IMR-90 (cell line): ENCODE measurements at places on chromosomes 3 and 15. TPM values are rescaled to one million over a fixed set of nuclear protein-coding genes. Genes with fewer than 3 reads are reported as not detected.

- no peak for DNase-seq
These were observed 9.7 kb upstream of the CDV3 start for GRCh38 chr3:133563816-133564215.

GRCh38 chr3:69120879-69121464, 1.4 kb downstream of the LMOD3 start:
- peak; percentile 76 for DNase-seq

GRCh38 chr3:187924651-187925050, 179.4 kb upstream of the BCL6 start:
- no peak for DNase-seq

- no peak for DNase-seq
These were observed 187.9 kb upstream of the ATP10A start for GRCh38 chr15:26050984-26051383.

DNA sequence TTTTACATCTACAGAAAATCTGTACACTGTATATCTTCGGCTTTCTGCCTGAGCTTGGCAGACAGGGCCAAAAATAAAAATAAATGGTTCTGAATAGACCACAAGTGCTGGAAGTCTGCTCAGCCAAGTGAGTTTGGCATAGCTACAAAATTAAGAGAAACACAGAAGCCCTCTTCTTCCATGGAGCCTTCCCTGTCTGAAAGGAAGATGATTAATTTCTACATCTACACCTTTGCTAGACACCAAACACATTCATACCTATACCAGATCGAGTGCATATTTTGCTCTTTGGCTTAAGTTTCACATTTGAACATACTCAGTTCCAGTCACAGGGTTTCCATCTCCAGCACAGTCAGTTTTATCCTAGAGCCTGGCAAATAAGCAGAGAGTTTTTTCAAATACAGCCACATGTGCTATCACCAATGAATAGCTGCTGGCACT, 224.6 kb downstream of the GREM1 start:
- no peak for DNase-seq

- no peak for DNase-seq
These were observed 7.7 kb upstream of the KY start for GRCh38 chr3:134658555-134658954.

DNA sequence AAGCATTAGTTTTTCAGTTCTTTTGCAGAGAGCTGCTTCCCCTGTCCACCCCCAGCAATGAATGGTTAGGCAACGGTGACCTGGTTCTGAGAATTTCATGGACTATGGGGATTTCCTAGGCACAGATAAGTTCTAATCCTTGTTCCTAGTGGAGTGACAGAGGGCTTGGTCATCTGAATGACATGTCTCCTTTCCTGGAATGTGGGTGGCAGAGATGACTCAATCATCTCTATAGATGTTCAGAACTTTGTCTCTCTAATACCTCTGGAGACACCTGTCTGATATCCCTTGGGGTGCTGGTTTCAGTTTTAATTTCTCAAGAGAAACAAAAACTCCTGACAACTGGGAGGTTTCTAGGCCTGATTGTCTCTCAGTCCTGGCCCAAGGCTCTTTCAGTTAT, 10.4 kb downstream of the PLA2G4E start:
- DNase-seq, result no peak

DNA sequence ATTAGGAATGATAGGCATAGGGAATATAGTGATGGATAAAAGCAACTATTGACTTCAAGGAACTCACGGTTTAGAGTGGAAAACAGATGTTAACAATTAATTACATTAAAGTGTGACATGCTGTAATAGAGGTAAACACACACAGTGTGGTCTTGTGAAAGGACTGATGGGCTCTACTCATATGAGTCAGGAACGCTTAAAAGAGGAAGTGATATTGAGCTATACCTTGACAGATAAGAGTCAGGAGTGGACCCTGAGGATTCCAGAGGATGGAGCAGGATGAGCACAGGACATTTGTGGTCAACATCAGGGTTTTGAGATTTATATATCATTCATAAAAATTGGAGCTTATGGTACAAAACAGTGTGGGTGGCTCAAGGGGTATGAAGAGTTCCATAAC, 11.0 kb downstream of the EXOG start:
- no peak for DNase-seq

GRCh38 chr15:45884755-45885445, 250.1 kb downstream of the SQOR start:
- no peak for DNase-seq

DNA sequence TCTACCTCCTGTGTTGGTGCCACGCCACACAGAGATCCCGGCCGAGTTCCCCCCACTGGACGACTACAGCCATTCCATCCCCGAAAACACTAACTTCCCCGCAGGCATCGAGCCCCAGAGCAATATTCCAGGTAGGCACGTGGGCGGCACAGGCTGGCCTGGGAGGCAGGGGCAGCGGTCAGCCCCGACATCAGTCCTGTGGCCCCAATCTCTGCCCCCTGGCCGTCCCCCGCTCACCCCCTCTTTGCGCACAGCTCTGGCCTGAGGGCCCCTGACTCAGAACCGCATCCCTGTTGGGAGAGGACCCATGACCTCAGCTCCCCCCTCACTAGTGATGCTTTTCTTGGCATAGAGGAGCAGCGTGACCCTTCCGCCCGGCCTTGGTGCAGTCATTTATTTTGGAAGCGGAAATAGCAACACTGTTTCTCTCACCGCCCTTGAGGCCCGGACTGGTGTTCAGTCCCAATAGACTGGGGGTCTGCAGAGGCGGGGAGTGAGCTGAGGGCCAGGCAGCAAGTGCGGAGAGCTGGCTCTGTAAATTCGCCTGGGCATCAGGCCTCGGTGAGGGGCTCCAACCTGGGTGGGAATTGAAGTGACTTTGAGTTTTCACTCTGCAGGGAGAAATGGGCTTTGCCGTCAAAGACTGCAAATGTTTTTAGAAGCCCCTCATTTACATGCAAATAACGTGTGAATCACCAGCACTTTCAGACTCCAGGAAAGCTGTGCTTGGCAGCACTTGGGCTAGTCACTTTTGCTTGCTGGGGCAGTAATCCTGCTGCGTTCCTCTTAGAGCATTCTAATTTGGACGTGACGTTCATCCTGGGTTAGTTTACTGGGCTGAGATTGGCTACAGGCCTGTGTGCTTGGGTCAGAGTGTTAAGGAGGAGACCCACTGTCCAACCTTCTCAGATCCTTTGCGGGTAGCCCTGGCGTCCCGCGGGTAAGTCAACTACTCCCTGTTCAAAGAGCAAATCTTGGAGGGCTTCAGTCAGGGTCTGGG, 88.9 kb downstream of the AAGAB start:
- peak; percentile 70 for DNase-seq

- no peak for DNase-seq
These were observed 164.6 kb downstream of the GOLGA6L4 start for GRCh38 chr15:84400017-84400740.

VGLL3 gene
- total RNA-seq, result 96.7 and 97.3 TPM in 2 replicates

MESP2 gene
- total RNA-seq, result 0.18 and 0.28 TPM in 2 replicates

SLC35A5 gene
- total RNA-seq, result 25.6 and 30.0 TPM in 2 replicates
